RWPE2 (cell line): ENCODE measurements at places on chromosomes 16 and 17.

DNA sequence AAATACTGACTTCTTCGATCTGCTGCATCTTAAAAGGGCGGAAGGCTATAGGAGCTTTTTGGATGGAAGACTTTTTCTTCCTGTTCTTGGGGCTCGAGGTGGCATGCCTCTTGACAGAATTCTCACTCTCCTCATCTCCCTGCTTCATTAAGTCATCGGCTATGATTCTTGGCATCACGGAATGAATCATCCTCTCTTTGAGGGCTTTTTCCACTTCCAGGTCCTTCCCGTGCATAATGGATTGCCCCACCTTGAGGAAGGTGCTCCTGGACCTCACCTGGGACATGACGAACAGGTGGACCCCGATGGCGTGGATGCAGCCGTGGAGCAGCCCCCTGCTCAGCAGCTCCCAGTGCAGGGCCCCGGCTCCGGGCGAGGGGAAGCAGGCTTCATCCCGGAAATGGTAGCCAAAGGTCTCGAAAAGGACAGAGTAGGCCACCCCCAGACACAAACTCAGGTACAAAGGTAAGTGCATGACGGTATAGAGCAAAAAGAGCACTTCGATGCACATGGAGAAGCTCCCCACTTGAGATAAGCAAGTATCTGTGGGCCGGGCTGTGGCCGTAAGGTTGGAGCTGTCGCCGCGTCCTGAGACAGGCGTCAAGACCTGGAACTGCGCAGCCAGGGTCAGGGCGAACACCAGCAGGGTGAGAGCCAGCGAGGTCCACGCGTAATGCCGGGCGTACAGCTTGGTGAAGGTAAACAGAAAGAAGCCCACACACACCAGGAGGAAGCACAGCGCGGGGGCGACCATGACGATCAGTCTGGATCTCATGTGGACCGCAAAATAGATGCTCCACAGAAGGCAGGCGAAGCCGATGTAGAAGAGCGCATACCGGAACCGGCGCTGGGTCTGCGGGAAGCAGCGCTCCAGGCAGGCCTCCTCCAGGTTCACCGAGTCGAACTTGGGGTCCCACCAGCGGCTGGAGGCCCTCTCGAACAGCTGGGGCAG, 1.7 kb downstream of the ADCY9 start:
- peaks cover 5% of the 10 kb centered on the region; the same call in 1 of the 2 replicates for H3K36me3 ChIP-seq
- H3K4me3 ChIP-seq = no peak overlapping the region
- no peaks in the 10 kb centered on the region for H3K27me3 ChIP-seq
- DNase-seq = no peak

DNA sequence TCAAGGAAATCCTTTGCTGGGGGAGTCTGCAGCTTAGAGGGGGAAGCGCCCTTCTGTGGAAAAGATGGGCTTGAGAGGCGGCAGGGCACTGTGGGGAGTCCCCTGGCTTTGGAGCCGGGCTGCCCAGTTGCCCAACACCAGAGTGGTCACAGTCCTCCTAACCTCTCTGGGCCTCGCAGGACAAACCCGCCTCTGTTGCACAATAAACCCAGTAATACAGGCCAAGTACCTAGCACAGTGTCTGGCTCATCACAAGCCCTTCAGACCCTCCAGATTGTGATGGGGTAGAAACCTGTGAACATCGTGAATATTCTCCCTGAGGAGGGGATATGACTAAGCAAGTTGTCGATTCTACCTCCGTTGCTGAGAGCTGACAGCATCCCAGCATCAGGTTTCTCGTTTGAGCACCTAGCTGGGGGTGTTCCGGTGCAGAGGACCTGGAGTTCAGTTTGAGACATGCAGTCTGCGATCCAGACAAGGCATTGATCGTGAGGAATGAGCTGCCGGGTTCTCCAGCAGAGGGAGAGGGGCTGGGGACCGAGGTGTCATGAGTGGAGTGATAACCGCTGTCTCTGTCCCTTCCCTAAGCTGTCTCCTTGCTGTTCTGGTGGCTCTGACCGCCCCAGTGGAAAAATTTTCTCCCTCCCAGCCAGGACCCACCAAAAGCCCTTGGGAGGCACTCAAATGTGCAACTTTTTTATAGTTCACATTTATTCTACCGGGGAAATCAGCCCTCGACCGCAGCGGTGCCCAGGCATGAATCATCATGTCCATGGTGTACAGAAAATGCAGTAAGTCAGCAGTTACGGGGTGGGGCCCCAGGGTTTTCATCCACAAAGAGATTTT, 161.9 kb downstream of the WSCD1 start:
- no peaks in the 10 kb centered on the region for H3K36me3 ChIP-seq
- H3K4me3 ChIP-seq = peak overlapping the region; percentile 4
- H3K27me3 ChIP-seq = no peaks in the 10 kb centered on the region
- H3K4me1 ChIP-seq = peaks cover 28% of the 10 kb centered on the region

DNA sequence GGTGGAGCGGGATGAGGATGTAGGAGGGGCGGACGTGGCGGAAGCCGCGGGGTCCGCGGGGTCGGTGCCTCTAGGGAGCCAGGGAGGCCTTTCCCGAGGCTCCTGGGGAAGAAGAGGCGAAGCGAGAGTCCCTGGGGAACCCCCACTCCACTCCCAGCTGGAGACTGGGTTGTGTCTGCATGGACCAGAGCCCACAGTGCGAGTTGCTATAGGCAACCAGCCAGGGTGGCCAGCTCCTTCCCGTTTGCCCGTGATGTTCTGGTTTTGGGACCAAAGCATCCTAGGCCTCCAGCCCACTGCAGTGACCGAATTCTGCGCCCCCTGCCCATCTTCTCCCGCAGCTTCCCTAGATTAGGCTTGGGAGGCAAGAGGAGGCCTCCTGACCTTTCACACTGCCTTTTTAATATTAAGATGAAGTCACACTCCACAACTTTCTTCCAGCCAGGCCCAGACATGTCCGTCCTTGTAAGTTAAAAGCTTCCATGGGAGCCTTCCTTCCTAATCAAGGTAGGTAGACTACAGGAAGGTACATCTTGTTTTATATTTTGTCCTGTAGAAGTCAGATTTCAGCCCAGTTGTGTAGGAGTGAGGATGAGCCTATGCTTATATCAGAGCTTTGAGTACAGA, 469 bp downstream of the AMZ2 start:
- no peak for DNase-seq
- H3K27ac ChIP-seq = peak overlapping the region; percentile 57
- peaks cover 32% of the 10 kb centered on the region for H3K36me3 ChIP-seq
- H3K4me3 ChIP-seq = peak overlapping the region; percentile 77

GRCh38 chr17:57569021-57569420, 176.1 kb downstream of the CCDC182 start:
- DNase-seq = no peak
- no peaks in the 10 kb centered on the region for H3K27me3 ChIP-seq
- no peak overlapping the region for H3K27ac ChIP-seq
- no peaks in the 10 kb centered on the region for H3K36me3 ChIP-seq
- H3K4me3 ChIP-seq = no peak overlapping the region
- peaks cover 5% of the 10 kb centered on the region for H3K4me1 ChIP-seq

DNA sequence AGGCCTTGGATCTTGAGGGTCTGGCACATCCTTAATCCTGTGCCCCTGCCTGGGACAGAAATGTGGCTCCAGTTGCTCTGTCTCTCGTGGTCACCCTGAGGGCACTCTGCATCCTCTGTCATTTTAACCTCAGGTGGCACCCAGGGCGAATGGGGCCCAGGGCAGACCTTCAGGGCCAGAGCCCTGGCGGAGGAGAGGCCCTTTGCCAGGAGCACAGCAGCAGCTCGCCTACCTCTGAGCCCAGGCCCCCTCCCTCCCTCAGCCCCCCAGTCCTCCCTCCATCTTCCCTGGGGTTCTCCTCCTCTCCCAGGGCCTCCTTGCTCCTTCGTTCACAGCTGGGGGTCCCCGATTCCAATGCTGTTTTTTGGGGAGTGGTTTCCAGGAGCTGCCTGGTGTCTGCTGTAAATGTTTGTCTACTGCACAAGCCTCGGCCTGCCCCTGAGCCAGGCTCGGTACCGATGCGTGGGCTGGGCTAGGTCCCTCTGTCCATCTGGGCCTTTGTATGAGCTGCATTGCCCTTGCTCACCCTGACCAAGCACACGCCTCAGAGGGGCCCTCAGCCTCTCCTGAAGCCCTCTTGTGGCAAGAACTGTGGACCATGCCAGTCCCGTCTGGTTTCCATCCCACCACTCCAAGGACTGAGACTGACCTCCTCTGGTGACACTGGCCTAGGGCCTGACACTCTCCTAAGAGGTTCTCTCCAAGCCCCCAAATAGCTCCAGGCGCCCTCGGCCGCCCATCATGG, 4.0 kb upstream of the ADGRG3 start:
- peaks cover 7% of the 10 kb centered on the region for H3K4me1 ChIP-seq
- H3K27ac ChIP-seq = no peak overlapping the region
- DNase-seq = no peak
- H3K36me3 ChIP-seq = peaks cover 54% of the 10 kb centered on the region
- H3K27me3 ChIP-seq = no peaks in the 10 kb centered on the region

DNA sequence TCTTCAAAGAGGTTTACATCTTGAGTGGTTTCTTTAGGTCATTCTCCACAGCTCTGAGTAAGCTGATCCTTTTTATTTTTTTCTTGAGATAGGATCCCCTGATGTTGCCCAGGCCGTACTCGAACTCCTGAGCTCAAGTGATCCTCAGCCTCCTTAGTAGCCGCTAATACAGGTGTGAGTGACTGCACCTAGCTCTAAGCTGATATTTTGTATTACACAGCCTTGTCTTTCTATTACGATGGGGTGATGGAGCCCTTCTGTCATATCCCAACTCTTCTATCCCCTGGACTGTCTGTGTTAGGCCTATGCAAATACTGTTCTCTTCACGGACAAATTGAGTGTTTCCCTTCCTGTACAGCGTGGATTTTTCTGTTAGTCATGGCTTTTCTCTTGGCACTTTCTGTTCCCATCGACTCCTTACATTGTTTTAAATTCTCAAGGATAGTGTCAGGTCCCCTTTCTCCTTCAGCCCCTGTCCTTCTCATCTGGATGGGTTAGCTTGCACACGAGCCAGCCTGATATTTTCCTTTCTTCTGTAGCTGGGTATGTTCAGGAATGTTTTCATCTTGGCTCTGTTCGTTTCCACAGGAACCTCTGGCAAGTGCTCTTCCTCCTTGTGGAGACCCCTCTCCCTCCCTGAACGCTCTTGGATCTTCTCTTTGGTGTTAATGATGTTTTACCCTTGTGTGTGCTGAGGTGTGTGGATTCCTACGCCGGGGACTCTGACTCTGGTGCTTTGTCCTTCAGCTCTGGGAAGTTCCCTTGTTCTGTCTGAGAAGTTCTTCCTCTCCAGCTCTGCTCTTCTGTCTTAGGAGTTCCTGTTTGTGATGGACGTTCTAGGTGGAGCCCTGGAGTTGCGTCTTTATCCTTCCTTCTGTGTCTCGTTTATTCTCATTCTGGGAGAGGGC, 2.3 kb downstream of the BANP start:
- no peak for DNase-seq
- no peaks in the 10 kb centered on the region for H3K27me3 ChIP-seq
- peaks cover 33% of the 10 kb centered on the region for H3K36me3 ChIP-seq
- no peak overlapping the region for H3K27ac ChIP-seq
- peaks cover 5% of the 10 kb centered on the region for H3K4me1 ChIP-seq

- H3K27ac ChIP-seq = no peak overlapping the region
- no peaks in the 10 kb centered on the region for H3K27me3 ChIP-seq
- no peak for DNase-seq
- no peaks in the 10 kb centered on the region for H3K4me1 ChIP-seq
These were observed 51.3 kb downstream of the NEUROD2 start for GRCh38 chr17:39556423-39556822.

DNA sequence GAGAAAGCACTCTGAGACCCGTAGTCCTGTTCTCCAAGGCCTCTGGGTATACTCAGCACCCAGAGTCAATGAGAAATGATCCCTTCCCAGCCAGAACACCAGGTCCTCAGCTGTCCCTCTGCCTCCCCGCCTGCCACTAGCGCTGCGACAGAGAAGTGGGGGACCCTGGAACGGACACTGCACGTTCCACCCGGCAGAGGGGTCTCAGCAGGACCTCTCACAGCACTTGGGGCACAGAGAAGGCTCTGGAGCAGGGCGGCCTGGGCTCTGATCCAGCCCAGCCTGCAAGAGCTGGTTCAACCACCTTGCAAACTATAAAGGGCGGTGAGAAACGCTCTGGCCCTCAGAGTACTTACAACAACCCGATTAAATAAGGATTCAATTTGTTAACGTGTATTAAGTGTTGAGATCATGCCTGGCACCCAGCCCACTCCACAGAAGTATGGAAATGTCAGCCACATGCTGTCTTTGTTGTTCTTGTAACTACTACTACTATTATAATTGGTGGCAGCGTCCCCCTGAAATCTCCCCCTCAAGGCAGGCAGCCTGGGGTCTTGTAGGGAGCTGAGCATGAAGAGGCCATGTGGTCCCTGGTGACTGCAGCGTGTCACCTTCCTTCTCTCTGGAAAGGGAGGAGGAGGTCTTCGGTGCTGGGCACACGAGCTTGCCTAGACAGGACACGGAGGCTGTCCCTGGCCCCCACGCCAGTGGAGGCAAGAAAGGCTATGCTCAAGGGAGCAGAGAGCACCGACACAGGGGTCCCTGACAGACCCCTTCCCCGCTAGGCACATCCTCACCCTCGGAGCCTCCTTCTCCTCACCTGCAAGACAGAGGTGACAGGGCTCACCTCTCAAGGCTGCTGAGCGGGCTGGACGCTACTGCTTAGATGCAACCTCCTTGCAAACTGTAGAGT, 2.4 kb downstream of the OSGIN1 start:
- no peak for DNase-seq
- H3K27ac ChIP-seq = no peak overlapping the region
- H3K36me3 ChIP-seq = peaks cover 12% of the 10 kb centered on the region
- H3K27me3 ChIP-seq = no peaks in the 10 kb centered on the region
- no peak overlapping the region for H3K4me3 ChIP-seq
- H3K4me1 ChIP-seq = peaks cover 10% of the 10 kb centered on the region

DNA sequence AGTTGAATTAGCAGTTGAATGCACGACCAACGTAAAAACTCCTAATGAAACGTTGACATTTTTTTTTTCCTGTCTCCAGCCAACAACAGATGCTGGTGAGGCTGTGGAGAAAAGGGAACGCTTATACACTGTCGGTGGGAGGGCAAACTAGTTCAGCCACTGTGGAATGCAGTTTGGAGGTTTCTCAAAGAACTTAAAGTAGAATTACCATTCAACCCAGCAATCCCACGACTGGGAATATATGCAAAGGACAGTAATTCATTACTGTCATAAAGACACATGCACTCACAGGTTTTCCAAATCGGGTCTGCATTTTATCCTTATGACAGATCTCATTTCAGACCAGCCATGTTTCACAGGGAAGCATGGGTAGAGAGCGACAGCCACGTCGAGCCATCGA, 3.5 kb upstream of the WFDC1 start:
- DNase-seq = no peak
- H3K27me3 ChIP-seq = peaks cover 24% of the 10 kb centered on the region
- H3K36me3 ChIP-seq = no peaks in the 10 kb centered on the region
- H3K27ac ChIP-seq = no peak overlapping the region
- H3K4me3 ChIP-seq = no peak overlapping the region

- H3K36me3 ChIP-seq = peaks cover 35% of the 10 kb centered on the region
- peak overlapping the region; percentile 84 for H3K4me3 ChIP-seq
- no peaks in the 10 kb centered on the region for H3K27me3 ChIP-seq
These were observed 5.8 kb upstream of the UNK start for GRCh38 chr17:75778861-75779249.

GRCh38 chr17:66957951-66958579, 6.4 kb upstream of the CACNG4 start:
- no peak overlapping the region for H3K4me3 ChIP-seq
- no peak for DNase-seq
- no peak overlapping the region for H3K27ac ChIP-seq
- H3K27me3 ChIP-seq = no peaks in the 10 kb centered on the region
